Fibroblast of villous mesenchyme (primary cell): ENCODE measurements at places on chromosomes 6 and 20.

DNA sequence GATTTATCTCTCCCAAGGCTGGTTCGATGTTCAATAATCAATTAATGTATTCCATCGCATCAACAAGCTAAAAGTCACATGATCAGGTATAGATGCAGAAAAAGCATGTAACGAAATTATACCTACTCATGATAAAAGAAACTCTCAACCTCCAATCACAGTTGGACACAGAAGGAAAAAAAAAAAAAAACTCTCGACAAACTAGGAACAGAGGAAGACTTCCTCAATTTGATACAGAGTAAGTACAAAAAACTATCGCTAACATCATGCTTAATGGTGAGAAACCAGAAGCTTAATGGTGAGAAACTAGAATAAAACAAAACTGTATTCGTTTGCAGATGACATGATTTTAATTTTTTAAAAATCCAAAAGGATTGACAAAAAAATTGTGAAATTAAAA is 62.0 kb upstream of the SMIM29 start:
- no peak for DNase-seq

- peak; percentile 55 for DNase-seq
Observed at GRCh38 chr20:35398660-35399144, 13.1 kb downstream of the UQCC1 start.

- no peak for DNase-seq
Observed at GRCh38 chr20:50865114-50865513, 66.1 kb downstream of the ADNP start.

GRCh38 chr6:127833336-127833735 is 67.5 kb downstream of the THEMIS start:
- DNase-seq: no peak

- DNase-seq: no peak
Observed at GRCh38 chr6:169022079-169022478, 231.6 kb downstream of the THBS2 start.

GRCh38 chr6:130837067-130837466 is 9.9 kb downstream of the SMLR1 start:
- DNase-seq: no peak

DNA sequence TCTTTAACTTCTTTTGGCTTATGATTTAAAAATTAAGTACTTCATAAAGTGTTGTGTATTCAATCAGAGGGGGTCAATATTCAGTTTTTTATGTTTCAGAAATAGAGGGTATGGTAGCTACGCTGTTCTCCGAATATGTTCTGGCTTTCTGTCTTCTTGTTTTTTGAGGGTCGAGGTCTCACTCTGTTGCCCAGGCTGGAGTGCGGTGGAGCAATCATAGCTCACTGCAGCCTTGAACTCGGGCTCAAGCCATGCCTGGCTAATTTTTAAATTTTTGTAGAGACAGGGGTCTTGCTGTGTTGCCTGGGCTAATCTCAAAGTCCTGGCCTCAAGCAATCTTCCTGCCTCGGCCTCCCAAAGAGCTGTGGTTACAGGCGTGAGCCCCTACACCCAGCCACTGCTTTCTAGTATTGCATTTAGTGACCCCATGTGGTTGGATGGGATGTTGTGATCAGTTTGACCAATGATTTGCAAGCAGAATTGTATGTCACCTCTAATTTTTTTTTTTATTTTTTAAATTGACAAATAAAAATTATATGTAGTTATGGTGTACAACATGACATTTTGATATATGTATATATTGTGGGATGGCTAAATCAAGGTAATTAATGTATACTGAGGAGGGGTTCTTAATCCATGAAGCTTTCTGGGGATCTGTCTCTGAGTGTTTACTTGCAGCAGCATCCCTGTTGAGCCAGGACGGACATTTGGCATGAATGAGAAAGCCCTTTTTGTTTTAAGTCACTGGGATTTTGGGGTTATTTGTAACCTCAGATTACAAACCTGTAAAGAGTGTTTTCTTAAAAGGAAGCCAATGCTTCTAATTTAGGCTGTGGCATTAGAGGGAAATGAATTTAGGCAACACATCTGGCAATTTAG is 38.5 kb upstream of the DEK start:
- peak; percentile 28 for DNase-seq

GRCh38 chr6:11769811-11770545 is 8.6 kb downstream of the ADTRP start:
- peak; percentile 25 for DNase-seq

- no peak for DNase-seq
Observed at GRCh38 chr6:122740091-122740490, 39.4 kb upstream of the FABP7 start.

DNA sequence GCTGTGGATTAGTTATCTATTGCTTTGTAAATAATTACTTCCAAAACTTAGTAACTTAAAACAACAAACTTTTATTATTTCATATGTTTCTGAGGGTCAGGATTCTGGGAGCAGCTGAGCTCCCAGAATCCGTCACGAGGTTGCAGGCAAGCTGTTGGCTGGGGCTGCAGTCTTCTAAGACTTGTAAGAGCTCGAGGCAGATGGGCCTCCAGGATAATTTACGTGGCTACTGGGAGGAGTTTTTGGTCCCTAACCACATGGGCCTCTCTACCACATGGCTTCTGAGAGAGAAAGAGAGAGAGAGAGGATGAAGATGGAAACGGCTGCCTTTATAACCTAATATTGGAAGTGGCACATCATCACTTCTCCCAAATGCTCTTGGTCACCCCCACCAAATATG is 64.9 kb upstream of the SULF2 start:
- DNase-seq: peak; percentile 45

DNA sequence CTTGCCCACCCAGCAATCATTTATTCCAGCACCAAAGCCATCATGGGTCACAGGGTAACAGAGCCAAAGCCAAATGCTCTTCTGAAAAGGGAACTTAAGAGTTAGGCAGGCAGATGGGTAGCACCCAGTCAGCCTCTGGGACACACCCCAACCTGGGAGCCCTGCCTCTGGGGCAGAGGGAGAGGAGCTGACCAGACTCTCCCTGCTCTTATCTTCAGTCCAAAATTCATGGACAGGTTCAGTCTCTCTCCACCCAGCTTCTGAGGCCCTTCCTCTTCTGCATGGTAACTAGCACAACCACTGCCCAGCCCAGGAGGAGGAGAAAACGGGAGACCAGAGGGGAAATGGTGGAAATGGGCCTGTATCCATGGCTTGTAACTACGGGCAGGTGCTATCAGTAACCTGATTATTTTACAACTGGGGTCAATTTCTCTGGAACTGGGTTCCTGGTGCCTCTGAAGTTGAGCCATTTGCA is 105.4 kb downstream of the NOL4L start:
- DNase-seq: no peak

DNA sequence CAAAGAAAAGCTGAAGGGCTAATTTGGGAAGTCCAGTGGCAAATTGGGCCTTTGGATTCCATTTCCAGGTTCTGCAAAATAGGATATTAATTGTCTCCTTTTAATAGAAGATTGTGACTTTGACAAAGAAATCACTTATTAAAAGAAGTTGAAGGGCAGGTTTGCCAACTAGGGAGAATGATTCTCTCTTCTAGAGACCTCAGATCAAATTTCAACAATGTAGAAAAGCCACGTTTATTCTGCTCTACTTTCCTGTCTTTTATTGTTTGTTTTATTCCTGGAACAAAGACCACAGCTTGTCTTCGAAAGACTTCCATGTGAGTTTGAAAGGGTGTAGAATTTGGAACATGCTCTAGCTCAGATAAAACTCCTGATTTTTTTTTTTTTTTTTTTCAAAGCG is 65.5 kb upstream of the PRL start:
- DNase-seq: no peak

- DNase-seq: no peak
Observed at GRCh38 chr6:5534643-5535042, 273.3 kb downstream of the FARS2 start.

GRCh38 chr20:45416917-45417316 is 976 bp downstream of the PIGT start:
- DNase-seq: no peak

DNA sequence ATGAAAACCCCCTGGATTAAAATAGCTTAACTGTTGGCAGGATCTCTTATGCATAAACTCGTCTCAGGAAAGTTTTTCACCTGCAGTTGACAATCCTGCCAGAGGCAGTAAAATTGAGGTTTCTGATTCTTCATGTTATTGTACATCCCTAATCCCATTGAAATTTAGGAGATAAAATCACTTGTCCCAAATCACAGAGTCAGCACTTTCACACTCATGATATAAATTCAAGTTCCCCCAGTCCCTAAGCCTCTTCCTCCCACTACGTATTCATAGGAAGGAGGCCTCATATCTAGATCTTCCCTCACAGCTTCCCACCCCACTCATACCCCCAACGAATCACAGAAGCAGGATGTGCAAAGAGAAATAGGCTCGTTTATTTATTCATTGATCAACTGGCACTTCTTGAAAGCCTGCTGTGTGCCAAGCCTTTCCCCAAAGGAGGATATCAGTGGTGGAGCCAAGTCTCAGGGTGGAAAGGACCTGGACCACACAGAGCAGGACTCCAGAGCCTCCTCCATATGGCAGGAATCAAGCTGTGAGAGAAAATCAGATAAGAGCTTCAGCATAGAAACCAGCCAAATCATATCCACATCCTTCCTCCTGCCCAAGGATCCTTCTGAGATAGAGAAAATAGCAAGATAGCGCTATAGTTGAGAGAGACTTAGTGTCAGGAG is 2.3 kb downstream of the SLPI start:
- DNase-seq: no peak

DNA sequence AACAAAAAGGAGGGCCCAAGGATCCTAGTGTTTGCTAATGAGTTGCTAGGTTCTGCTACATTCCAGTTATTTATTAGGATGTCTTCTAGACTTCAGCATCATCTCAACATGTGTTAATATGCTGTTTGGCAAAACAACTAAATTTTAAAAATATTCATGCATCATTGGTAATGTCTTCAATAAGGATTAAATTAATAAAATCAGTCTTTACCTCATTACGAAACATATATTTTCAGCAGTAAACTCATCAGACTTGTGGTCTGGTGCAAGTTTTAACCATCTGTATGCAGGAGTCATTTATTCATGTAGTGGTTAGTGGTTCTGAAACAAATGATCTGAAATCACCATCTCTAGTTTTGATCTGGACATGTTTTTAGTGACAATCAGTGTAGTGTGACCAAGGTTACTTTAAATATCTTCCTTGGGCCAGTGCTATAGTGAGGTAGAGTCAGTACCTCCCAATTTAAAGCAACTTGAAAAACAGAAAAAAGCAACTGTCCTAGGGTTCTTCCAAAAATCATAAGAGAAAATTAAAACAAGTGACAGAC is 85.0 kb upstream of the KCNK16 start:
- DNase-seq: no peak

- peak; percentile 70 for DNase-seq
Observed at GRCh38 chr6:152458648-152459644, 178.2 kb downstream of the SYNE1 start.

- DNase-seq: no peak
Observed at GRCh38 chr6:25153079-25153478, 126.1 kb upstream of the CARMIL1 start.
